Islet precursor cell (in vitro differentiated cells): ENCODE measurements at places on chromosomes 3 and 15.

DNA sequence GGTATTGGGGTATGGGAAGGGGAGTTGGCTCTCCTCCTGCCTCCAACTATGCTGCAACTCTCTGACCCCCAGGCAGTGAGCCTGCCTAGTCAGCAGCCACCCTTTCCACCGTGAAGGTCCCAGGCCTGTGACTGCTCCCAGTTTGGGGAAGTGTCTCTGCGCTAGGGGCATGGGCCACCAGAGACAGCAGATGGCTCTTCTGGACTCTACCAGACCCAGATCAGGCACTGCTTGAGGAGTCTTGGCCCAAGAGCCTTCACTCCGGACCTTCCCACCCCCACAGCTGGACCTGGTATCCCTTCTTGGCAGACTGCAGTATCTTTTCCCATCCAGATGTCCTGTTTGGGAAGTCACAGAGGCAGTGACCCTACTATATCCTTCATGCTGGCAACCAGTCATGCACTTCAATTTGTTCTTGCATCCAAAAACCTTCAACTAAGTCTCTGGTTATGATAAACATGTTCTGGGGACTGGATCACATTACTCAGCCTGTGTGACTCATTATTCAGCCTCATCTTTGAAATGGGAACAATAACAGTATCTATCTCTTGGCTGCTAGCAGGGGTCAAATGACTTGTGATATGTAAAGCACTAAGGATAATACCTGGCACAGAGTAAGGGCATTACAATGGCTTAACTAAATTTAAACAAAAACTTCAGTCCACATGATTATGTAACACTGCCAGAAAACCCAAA is 62.7 kb downstream of the POMGNT2 start:
- DNase-seq, result peak; percentile 37

DNA sequence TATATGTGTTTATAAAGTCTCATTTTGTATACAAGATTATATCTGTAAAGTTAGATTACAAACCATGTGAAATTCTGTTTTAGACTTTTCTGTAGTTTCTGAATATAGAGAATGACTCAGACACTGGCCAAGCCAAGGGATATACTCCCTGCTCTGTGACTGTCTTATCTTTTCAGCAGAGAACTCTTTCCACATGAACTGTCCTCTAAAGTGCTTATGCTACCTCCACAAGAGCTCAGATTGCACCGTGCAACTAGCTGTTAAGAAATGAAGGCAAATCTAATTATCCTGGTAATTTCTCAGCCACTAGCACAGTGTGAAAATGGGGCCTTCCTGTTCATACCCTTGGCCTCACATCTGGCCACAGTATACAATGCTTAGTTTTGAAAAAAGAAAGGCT is 44.3 kb upstream of the CPNE4 start:
- DNase-seq, result no peak

DNA sequence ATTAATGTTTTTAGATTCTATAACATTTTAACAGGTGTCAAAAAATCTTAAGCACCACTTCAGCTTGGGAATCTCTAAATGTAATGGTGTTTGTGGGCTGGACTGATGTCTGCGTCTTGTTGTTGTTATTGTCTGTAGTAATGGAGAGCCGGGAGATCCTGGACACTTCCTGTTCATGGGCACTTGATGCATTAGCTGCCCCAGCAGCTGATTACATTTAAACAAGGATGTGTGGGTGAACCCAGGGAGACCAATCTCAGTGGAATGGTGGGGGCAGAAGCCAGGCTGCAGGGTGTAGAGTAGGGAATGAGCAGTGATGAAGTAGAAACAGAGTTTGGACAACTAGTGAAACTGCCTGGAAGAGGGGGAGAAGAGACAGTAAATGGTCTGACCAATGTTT is 7.8 kb downstream of the CCR5AS start:
- DNase-seq, result no peak

GRCh38 chr15:73313861-73314260 is 54.9 kb downstream of the HCN4 start:
- no peak for DNase-seq

DNA sequence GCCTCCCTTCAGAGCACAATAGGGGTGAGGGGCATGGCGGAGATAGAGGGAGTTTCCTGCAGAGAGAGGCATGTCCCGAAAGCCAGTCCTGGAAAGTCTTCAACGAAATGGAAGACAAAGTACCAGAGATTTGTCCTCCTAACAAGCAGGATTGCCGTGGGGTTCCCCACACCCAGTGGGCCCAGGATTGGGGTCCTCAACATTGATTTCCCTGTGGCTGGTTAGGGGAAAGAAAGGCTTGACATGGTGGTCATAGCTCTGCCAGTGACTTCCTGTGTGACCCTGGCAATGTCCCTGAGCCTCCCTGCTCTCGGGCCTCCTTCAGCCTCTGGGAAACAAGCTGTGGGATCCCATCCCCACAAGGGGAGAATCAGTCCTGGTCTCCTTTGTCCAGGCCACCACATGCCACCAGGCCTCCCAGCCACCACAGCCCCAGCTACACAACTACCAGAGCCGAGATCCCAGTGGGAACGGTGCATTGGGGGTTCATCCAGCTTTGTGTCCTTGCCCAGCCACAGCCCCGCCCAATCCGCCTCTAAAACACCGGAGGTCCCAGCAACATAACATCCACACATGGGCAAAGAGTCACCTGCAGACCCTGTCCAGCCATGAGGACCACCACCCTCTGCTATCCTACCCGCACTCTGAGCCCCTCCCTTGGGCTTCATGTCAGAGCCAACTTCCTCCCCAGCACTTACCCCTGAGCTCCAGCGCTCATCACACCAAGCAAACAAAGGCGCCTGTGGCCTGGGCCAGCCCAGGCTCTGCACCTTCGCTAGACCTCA is 63.0 kb downstream of the ADAMTS17 start:
- no peak for DNase-seq

- no peak for DNase-seq
Measured at GRCh38 chr3:141576744-141577052, 89.9 kb downstream of the RASA2 start.

- no peak for DNase-seq
Measured at GRCh38 chr3:107128946-107129345, 248.3 kb upstream of the CCDC54 start.

GRCh38 chr3:183396662-183397391 is 31.6 kb downstream of the MCF2L2 start:
- DNase-seq, result no peak

- no peak for DNase-seq
Measured at GRCh38 chr3:20912406-20912805, 726.4 kb upstream of the SGO1 start.
